Neural crest cell (in vitro differentiated cells): ENCODE measurements at places on chromosomes 12 and 14.

GRCh38 chr14:102540315-102541028, 30.9 kb upstream of the ANKRD9 start:
- H3K27ac ChIP-seq: no peak overlapping the region
- H3K4me1 ChIP-seq: peaks cover 3% of the 10 kb centered on the region
- H3K27me3 ChIP-seq: peaks cover 26% of the 10 kb centered on the region
- H3K4me3 ChIP-seq: no peak overlapping the region
- DNase-seq: no peak
- H3K36me3 ChIP-seq: no peaks in the 10 kb centered on the region

GRCh38 chr14:62694075-62694474, 351.2 kb downstream of the KCNH5 start:
- H3K4me3 ChIP-seq: no peak overlapping the region
- H3K27ac ChIP-seq: no peak overlapping the region
- peaks cover 32% of the 10 kb centered on the region for H3K4me1 ChIP-seq
- H3K27me3 ChIP-seq: no peaks in the 10 kb centered on the region

DNA sequence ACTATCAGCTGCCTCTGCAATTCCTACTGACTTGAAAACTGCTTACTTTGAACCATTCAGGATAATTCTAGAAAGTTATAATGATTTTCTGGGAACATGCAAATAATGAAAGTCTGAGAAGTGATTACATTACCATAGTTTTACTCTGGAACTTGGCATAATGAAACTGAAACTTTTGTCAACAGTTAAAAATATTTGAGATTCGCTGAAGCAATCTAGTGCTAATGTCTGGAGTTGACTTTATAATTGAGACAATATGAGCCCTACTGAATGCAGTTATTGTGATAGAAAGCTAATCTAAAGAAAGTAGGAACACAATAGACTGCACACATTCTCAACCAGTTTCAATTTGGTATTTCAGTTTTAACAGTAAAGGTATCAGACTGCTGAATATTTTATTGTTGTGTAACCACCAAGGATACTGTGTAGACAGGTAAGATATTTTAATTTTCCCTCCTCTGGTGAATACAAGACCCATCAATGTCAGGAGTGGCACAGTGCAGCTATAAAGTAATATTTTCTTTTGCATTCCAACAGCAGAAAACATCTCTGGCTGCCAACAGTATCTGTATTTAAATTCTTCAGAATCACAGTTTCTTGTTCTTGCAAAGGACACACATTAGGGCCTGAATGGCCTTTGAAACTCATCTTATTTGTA, 483.5 kb downstream of the ATP23 start:
- peaks cover 29% of the 10 kb centered on the region for H3K4me1 ChIP-seq
- H3K27me3 ChIP-seq: no peaks in the 10 kb centered on the region
- peaks cover 13% of the 10 kb centered on the region for H3K36me3 ChIP-seq
- DNase-seq: no peak
- H3K27ac ChIP-seq: peak overlapping the region; percentile 92

GRCh38 chr12:6250343-6250742, 50.1 kb downstream of the CD9 start:
- DNase-seq: no peak
- no peak overlapping the region for H3K4me3 ChIP-seq
- no peak overlapping the region for H3K27ac ChIP-seq
- H3K36me3 ChIP-seq: no peaks in the 10 kb centered on the region
- H3K27me3 ChIP-seq: peaks cover 2% of the 10 kb centered on the region

DNA sequence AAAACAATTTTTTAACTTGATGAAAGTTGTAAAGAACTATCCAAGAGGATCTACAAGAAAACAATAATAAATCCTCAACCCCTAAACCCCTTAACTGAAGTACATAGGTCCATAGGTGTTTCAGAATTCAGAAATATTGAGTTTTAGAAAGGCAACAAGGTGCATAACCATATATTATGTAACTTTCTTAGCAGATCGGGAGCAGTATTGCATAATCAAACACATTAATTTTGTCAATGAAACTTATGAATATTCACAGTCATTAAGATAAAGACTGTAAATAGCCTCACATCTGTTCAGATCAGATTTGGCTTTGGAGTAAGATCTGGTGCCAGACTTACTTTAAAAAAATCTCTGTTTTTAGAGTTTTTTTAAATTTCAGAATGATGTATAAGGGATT, 647.1 kb upstream of the FLRT2 start:
- no peaks in the 10 kb centered on the region for H3K4me1 ChIP-seq
- no peaks in the 10 kb centered on the region for H3K27me3 ChIP-seq
- no peak for DNase-seq

DNA sequence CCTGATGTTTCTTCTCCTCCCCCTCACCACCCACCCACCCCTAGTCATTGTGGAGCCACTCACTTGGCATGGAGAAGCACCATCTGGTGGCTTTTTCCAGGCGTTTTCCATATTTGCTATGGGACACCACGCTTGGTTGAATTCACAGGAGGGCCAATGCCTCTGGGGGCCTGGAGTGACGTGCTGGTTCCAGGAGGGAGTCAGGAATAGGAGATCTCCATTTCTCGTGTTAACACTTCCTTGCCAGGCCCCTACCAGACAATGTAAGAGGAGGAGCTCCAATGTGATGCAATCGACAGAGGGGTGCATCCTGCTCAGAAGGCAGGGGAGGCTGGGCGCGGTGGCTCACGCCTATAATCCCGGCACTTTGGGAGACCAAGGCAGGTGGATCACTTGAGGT, 21.6 kb upstream of the TESC start:
- H3K4me3 ChIP-seq: no peak overlapping the region
- DNase-seq: no peak
- no peak overlapping the region for H3K27ac ChIP-seq
- H3K36me3 ChIP-seq: no peaks in the 10 kb centered on the region

DNA sequence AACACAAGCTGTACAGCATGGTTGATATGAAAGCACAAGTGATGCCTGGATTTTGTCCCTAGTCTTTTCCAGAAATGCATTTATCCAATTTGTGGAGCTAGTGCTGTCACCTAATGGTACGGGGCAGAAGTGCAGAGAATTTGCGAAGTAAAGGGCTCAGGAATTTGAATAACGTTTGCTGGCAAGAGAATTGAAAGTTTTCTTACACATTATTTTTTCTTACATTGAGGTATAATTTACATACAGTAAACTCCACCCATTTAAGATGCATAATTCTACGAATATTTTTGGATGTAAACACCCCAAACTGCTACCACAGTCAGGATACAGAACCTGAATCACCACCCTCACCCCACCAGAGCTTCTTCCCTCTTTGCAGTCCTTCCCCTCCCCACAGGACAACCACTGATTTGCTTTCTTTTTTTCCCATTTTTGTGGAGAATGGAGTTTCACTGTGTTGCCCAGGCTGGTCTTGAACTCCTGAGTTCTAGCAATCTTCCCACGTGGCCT, 3.5 kb downstream of the AICDA start:
- H3K27me3 ChIP-seq: no peaks in the 10 kb centered on the region
- no peaks in the 10 kb centered on the region for H3K36me3 ChIP-seq
- no peak overlapping the region for H3K4me3 ChIP-seq

- H3K4me1 ChIP-seq: peaks cover 6% of the 10 kb centered on the region
- no peaks in the 10 kb centered on the region for H3K27me3 ChIP-seq
- H3K27ac ChIP-seq: no peak overlapping the region
- peaks cover 9% of the 10 kb centered on the region for H3K36me3 ChIP-seq
- DNase-seq: no peak
Measured at GRCh38 chr12:121513464-121514183, 67.2 kb downstream of the KDM2B start.

DNA sequence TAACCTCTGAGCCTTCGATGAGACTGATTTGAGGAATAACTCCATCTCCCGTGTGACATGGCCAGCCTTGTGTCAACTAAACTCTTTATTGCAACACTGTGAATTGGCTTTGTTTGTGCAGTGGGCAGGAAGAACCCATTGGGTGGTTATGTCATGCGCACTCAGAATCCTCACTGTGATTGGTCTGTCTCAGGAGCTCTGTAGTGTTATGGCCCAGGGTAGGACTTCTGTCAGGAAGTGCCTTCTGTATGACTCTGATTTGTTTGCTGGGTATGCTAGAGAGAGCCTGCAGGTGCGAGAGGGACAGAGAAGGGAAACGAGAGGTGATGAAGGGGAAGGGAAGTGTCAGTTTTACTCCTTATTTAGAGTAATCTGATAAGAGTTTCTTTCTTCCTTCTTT, 71.5 kb upstream of the DCD start:
- H3K4me3 ChIP-seq: no peak overlapping the region
- DNase-seq: no peak
- H3K36me3 ChIP-seq: no peaks in the 10 kb centered on the region
- peaks cover 15% of the 10 kb centered on the region for H3K27me3 ChIP-seq
- H3K4me1 ChIP-seq: no peaks in the 10 kb centered on the region

DNA sequence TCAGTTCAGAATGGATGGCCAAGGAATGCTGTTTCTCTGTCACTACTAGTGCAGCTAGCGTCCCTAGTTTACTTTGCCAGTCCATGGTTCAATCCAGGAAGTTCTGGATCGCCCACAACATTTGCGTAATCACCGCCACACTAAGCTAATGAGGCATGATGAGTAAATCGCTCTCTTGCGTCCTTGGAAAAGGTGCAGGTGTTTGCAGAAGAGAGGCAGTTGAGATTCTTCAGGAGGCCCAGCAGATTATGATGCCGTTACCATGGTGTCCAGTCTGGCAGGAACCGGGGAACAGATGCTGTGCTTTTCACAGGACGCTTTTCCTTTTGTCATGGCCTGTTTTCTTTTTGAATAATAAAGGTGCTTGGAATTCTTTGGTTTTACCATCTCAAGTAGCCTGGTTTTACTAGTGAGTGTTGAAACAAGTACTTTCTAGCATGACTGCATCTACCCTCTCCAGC, 9.0 kb downstream of the TPH2 start:
- H3K4me1 ChIP-seq: peaks cover 22% of the 10 kb centered on the region
- peak overlapping the region; percentile 81 for H3K27ac ChIP-seq
- no peaks in the 10 kb centered on the region for H3K36me3 ChIP-seq
- no peak overlapping the region for H3K4me3 ChIP-seq

DNA sequence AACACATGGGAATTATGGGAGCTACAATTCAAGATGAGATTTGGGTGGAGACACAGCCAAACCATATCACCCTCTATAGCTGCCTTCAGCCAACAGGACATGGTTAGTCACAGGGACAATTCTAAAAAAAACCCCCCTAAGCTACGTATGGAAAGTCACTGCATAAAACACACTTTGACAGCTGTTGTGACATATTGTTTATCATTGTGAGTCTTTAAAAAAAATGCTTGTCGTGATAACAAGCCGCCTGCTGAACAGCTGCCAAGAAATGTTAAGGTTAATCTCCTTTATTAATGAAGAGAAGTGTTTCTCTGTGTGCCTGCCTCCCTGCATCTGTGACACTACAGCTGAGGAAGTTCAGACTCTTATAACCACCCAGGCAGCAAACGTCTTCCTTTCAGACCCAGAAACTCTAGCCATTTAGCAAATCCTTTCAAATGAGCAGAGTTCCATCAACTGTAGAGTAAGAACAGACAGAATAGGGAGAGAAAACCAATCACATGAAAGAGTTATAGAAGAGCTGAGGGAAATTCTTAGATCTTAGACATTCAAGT, 1459.6 kb upstream of the TMEM132C start:
- H3K27ac ChIP-seq: no peak overlapping the region
- no peak overlapping the region for H3K4me3 ChIP-seq

DNA sequence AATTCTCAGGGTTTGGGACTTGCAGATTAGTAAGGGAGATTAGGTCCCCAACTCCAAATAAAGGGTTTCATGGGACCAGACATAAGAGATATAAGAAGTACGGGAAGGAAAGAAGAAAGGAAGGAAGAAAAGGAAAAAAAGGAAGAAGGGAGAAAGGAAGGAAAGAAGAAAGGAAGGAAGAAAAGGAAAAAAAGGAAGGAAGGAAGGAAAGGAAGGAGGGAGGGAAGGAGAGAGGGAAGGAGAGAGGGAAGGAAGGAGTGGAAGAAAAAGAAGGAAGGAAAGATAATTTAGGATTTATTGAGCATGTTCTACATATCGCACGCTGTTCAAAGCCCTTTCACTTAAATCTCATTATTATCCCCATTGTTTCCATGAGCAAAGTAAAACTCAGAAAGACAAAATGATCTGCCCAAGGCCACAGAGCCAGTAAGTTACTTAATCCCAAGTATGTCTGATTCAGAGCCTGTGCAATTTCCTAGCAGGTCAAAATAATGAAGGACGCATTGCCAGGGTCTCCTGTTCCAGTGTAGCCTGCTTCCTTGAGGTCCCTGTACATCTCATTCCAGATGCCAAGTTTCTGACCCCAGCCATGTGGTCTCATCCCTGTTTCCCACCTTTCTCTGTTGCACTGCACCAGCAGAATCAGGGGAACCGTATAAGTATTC, 3.9 kb upstream of the HDAC7 start:
- no peak for DNase-seq
- H3K36me3 ChIP-seq: no peaks in the 10 kb centered on the region
- H3K27ac ChIP-seq: no peak overlapping the region
- H3K4me1 ChIP-seq: peaks cover 56% of the 10 kb centered on the region

DNA sequence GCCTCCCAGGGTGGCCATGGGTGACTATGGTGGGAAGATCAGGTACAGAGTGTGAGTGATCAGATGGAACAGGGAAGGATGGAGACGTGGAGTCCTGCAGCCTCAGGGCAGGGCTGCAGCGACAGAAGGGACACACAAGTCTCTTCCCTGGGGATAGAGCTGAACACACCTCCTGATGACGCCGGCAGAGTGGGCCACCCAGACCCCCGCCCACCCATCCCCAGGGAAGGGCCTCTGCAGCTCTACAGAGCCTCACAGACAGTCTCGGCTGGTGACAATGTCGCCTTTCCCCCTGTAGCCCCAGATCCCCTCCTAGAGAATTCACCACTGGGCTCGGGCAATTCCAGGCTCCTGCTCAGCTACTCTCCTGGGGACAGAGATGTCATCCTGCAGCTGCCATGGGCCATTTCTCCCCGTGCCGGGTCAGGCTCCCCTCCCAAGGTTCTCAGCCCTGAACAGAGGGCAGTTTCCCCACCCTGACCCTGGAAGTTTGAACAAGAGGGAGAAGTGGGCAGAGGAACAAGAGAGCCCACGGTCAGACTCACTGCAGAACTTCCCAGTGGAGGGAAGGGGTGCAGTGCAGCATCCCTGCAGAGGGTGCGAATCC, 115.7 kb downstream of the NCOR2 start:
- H3K4me1 ChIP-seq: peaks cover 13% of the 10 kb centered on the region
- H3K27ac ChIP-seq: peak overlapping the region; percentile 43
- no peak for DNase-seq

DNA sequence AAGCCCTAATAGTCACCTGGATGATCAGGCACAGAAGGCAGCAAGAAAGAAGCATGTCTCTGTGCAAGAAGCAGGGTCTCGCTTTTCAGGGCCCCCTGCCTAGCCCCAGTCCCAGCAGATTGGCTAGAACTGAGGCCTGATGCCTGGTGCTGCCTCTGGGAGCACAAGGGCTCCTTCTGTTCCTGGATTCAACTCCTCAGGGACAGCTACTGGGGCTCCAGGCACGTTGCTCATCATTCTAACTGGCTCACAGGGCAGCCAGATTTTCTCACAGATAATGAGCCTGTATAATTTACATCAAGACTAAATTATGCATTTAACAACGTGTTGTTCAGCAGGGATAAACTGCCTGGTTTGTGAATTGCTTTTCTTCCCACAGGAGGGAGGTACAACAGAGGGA, 106.5 kb upstream of the PLXNC1 start:
- H3K27me3 ChIP-seq: no peaks in the 10 kb centered on the region
- H3K36me3 ChIP-seq: no peaks in the 10 kb centered on the region
- no peak overlapping the region for H3K27ac ChIP-seq
- peaks cover 16% of the 10 kb centered on the region for H3K4me1 ChIP-seq

GRCh38 chr12:69405566-69405865, 46.0 kb downstream of the YEATS4 start:
- H3K27ac ChIP-seq: no peak overlapping the region
- H3K4me1 ChIP-seq: peaks cover 4% of the 10 kb centered on the region
- DNase-seq: no peak
- no peaks in the 10 kb centered on the region for H3K27me3 ChIP-seq

- H3K36me3 ChIP-seq: peaks cover 14% of the 10 kb centered on the region
- H3K4me3 ChIP-seq: no peak overlapping the region
- H3K4me1 ChIP-seq: peaks cover 23% of the 10 kb centered on the region
- H3K27me3 ChIP-seq: no peaks in the 10 kb centered on the region
- DNase-seq: no peak
Measured at GRCh38 chr12:49661191-49661590, 37.8 kb downstream of the PRPF40B start.
